ENCODE measurements at places on chromosomes 13 and 19.

DNA sequence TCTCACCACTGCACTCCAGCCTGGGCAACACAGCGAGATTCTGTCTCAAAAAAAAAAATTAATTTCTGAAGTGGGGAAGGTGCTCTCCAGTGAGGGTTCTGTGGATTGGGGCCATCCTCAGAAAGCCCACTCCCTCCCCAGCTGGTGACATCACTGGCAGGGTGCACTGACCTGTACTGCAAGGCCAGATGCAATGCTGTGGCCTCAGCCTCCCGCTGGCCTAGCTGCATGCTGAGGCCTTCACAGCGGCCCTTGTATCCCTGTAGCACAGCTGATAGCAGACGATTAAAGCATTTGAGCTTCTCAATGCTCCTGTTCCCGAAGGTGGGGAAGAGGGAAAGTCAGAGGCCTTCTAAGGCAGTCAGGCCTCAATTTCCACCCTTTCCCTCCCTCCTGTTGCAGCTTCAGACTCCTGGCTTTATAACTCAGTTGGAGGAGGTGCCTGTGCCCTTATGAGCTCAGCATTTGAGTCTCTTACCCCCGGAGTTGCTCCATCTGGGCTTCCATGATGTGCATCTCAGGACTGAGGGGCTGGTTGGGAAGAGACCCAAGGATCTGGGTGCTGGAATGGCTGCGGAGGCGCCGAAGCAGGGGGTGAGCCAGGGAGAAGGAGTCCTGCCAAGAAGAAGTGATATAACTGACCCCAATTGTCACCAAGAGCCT lies 5.3 kb downstream of the USHBP1 start:
- DNase-seq: no peak

DNA sequence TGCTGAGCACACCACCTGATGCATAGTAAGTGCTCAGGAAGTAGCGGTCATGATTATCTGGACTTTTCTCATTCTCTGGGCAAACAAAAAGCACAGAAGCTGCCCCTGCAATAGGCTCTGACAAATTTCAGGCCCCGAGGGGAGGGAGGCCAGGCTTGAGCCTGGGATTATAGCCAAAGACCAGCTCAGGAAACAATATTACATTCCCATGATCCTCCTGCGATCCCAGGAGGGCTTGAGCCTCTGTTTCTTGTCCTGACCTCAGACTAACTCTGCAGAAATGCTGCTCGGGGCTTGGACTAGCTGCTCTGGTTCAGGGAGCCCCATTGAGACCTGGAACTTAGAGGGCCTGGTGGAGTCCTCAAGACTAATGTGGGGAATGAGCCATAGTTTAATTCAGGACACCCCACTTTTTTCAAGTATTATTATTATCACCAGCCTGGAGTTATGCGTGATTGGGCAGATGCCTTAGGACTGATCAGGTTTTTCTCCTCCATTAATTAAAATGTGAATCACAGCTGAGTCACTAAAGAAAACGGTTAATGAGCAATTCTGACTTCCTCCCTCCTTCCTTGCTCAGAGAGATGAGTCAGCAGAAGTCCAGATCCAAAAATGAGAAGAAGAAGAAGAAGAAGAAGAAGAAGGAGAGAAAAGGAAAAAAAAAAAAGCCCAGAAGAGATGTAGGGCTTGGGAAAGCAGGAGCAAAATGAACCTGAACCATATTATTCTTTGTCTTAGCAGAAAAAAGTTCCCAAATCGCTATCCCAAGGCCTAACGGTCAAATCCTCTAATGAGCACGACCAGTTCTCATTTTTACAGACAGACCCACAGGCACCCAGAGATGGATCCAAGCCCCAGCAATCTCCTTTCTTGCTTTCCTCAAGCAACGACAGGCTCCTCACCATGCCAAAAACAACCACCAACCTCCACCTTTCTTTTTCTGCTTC lies 107.2 kb downstream of the CACNA1A start:
- DNase-seq: no peak

DNA sequence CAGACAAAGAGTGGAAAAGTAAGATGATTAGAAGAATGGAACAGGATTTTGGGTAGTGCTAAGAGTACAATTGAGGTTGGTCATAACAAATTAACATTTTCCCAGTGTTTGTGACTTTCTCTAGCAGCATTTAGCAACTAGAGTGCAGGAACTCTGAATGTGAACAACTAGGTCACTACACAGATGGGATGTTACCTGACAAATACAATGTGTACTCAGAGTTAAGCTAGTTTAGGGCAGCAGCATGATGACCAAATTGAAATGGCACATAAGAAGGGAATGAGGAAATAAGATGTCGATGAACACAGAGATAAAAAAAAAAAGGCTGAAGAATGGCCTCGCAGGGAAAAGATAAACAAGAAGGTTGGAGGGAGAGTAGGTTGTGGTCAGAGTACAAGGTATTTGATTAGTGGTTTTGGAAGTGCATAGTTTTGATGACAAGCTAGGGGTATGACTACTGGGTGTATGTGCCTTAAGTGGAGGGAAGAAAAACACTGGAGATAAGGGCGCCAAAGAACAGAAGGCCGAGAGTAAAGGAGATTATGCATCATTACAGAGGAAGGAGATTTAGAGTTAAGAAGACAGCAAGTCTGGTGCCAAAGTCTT lies 381.1 kb downstream of the FGF14 start:
- DNase-seq: no peak

DNA sequence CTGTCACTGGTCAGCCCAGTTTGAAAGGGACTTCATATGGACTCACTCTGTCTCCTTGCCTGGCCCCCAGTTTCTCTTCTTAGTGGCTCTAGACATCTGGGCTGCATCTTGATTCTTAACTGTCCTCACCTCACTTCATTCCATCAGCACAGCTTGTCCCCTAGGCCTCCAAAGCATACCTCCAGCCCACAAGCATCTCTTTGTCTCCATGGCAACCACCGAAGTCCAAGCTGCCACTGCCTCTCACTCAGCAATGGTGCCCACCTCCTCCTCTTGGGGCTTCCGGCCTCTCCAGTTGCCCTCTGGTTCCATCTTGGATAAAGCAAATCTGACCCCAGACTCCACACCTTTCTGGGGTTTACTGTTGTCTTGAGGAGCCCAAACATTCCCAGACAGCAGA lies 9.9 kb upstream of the KLHL26 start:
- DNase-seq: no peak

GRCh38 chr13:84303035-84303434 lies 420.8 kb upstream of the SLITRK1 start:
- no peak for DNase-seq

- DNase-seq: no peak
These were observed 62.0 kb downstream of the PARP4 start for GRCh38 chr13:24450530-24450929.

DNA sequence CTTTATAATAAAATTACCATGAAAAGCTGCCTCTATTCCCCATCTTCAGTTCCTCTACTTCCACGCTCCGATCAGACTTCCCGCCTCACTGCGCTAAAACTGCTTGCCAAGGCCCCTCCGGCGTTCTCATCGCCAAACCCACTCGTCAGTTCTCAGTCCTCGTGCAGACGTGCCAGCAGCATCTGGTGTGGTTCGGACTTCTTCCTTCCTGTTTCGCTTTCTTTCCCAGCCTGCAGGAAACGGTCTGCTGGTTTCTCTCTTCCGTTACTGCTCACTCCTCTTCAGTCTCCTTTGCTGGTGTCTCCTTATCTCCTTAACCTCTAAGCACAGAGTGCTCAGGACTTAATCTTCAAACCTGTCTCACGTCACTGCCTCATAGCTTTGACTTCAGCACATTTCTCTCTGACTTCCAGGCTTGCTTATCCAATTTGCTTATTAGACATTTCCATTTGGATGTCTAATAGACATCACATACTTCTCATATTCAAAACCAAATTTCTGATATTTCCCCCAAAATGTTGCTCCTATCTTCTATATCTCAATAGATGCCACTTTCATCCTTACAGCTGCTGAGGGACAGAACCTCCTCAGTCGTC lies 40.3 kb downstream of the RCBTB2 start:
- DNase-seq: peak; percentile 84

GRCh38 chr19:18396471-18397241 lies 766 bp downstream of the LRRC25 start:
- no peak for DNase-seq

DNA sequence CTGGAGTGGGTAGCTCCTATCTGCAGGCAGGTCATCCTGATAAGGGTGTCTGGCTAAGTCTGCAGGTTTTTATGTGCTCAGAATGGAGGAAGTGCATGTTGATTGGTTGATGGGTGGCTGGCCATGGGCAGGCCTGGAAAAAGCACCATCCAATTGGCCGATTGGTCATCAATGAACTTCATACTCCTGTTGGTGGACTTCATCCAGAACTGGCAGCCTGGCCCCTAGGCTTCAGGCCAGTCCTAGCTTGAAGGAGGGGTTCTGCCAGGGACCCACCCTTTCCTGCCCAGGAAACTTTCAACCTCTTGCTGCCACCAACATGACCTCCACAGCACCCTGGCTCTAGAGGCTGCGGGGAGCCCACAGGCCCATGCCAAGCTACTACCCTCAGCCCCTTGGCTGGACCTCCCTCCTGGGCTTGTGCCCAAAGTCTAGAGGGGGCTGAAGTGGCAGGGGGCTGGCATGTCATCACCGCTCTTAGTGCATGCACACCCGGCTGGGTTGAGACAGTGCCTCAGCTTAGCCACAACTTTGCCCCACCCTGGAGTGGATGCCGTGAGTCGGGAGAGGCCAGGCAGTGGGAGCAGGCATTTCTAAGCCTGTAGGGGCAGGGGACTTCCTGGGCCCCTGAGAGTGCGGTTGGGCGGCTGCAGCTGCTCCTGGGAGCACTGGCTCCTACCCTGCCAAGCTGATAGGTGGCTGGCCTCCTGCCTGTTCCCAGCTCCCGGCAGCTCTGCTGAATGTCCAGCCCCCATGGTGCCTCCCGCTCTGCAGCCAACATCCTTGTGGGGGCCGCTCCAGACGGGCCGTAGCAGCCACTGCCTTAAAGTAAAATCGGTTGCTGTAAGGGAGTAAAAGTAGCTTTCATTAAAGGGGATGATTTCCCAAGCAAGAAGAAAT lies 13.2 kb downstream of the DNAJC15 start:
- no peak for DNase-seq

GRCh38 chr13:97139691-97140090 lies 82.4 kb upstream of the MBNL2 start:
- DNase-seq: no peak

GRCh38 chr19:1373534-1374249 lies 10.0 kb upstream of the NDUFS7 start:
- no peak for DNase-seq

DNA sequence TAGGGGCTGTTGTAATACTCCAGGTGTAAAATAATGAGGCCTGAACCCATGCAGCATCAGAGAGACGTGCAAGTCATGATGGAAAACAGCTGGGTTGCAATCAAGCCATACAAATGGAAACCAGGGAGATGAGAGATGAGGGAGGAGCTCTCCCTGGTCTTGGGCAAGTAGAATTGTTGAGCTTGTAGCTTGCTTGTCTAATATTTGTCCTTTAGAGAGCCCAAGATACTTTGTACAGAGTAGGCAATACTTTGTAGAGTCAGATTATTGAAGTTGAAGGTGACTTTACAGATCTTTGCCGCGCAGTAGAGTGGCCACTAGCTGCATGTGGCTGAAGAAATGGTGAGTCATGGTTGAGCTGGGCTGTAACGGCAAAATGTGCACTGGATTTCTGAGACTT lies 8.3 kb downstream of the ATP8A2 start:
- no peak for DNase-seq

- DNase-seq: no peak
These were observed 54.1 kb upstream of the PDCD5 start for GRCh38 chr19:32526895-32527294.

DNA sequence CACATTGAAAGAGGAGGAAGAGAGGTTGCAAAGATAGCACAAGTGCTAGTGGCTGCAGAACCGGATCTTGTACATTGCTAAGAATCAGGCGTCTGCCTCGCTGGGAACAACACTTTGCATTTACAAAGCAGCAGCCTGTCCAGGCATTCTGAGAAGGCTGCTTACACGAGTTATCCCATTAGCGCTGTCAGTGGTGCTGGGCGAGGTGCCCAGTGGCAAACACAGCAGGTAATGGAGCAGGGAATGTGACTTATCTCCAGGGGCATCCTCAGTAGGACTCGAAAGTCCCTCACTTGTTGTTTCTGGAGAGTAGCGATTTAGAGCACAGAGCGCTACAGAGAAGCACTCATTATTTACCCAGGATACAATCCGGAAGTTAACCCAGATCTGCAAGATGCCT lies 209.6 kb downstream of the OLFM4 start:
- no peak for DNase-seq

GRCh38 chr13:49495783-49496762 lies at the start of gene PHF11:
Gene PHF11 (plus strand): TSS chr13:49495953. CDS start chr13:49496002, 49 bp downstream.
- DNase-seq: peak; percentile 86

GRCh38 chr19:55520691-55521292 lies 16.1 kb downstream of the SBK2 start:
- DNase-seq: no peak

GRCh38 chr13:38697628-38698333 lies 10.9 kb downstream of the FREM2 start:
- no peak for DNase-seq

- DNase-seq: no peak
These were observed 1511.0 kb upstream of the SLC10A2 start for GRCh38 chr13:104577071-104577815.

- DNase-seq: no peak
These were observed 6.2 kb downstream of the XAB2 start for GRCh38 chr19:7622933-7623685.

DNA sequence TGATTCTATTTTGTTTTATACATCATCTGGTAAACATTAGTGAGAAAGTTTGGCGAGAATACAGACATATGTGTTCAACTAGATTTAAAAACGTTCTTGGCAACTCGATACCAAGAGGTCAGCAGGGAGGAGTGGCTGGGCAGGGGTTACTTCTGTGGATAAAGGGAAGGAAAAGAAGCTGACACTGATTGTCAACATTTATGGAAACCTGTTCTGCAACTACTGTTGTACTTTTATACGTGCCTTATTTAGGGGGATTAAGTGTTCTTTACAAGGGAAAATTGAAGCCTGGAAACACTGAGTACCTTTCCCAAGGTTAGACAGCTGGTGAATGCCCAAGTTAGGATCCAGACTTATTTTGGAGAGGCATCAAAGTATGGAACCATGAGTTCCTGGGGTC lies 65.0 kb downstream of the MTUS2 start:
- no peak for DNase-seq

- DNase-seq: no peak
These were observed 87.3 kb upstream of the RAP2A start for GRCh38 chr13:97346561-97347254.

DNA sequence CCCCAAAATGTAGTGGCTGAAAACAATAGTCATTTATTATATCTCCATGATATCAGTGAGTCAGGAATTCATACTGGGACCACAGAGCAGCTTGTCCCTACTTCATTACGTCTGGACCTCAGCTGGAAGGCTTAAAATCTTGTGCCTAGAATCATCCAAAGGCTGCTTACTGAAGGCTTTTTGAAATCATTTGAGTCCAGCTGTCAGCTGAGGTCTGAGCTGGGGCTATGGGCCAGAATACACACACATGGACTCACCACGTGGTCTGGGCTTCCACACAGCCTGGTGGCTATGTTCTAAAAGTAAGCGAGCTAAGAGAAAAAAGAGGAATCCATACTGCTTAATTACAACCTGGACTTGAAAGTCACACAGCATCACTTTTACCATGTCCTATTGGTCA lies 209.2 kb downstream of the KCTD12 start:
- DNase-seq: no peak

GRCh38 chr13:21006141-21007005 lies 55.0 kb downstream of the LATS2 start:
- no peak for DNase-seq

GRCh38 chr13:111590796-111591195 lies 270.4 kb downstream of the TEX29 start:
- DNase-seq: no peak
